OCI-LY7 (cell line): ENCODE measurements at places on chromosomes 3 and 15. TPM values are rescaled to one million over a fixed set of nuclear protein-coding genes. Genes with fewer than 3 reads are reported as not detected.
A peak's percentile ranks its signal among the peaks of the same experiment; 100 is the strongest.

DNA sequence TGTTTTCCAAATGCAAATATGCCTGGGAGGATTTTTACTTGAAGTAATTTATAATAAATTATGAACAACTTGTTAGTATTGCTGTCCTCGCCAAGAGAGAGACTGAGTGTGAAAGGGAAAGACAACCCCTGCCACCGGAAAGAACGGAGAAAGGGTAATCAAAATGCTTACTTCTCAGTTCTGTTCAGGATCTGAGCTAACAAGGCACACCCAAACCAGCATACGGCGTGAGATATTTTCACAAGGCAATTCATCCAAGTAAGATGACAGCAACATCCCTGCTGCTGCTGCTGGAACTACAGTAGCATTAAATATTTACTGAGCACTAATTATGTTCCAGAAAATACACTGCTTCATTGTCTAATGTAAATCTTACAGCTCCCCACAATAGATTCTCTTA is 96.1 kb downstream of the KBTBD8 start:
- DNase-seq, result no peak

DNA sequence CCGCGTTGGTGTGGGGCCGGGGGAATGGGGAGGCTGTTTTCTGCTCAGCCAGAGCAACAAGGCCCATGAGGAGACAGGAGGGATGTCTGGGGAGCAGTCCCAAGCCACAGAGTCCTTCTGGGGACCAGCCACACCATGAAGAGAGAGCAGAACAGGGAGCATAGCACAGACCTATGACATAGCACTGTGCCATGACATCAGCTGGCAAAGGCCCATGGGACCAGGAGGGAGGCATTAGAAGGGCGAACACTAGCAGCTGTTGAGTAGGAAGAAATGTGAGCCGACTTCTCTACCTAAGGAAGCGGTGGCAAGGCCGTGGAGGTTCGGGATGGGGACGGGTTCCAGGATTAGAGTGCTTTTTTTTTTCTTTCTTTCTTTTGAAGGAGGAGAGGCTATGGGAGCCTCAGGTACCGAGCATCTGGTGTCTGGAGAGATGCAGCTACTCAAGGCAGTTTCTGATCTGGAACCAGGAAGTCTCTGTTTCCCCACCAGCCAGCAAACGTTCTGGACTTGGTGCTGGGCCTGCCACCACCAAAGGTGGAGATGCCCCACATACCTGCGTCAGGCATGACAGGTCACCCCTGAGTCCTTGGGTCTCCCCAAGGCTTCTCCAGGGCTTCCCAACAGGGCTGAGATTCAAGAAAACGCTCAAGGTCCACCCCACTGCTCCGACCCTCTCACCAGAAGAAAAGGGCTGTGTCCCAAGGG is 77.3 kb upstream of the CGNL1 start:
- no peak for DNase-seq

GRCh38 chr3:111315930-111316587 is 225.9 kb upstream of the CD96 start:
- DNase-seq, result no peak

GRCh38 chr3:44451441-44451840 is 26.0 kb downstream of the ZNF445 start:
- no peak for DNase-seq

ADAMTS17 gene
- not detected in 2 replicates for total RNA-seq

DNA sequence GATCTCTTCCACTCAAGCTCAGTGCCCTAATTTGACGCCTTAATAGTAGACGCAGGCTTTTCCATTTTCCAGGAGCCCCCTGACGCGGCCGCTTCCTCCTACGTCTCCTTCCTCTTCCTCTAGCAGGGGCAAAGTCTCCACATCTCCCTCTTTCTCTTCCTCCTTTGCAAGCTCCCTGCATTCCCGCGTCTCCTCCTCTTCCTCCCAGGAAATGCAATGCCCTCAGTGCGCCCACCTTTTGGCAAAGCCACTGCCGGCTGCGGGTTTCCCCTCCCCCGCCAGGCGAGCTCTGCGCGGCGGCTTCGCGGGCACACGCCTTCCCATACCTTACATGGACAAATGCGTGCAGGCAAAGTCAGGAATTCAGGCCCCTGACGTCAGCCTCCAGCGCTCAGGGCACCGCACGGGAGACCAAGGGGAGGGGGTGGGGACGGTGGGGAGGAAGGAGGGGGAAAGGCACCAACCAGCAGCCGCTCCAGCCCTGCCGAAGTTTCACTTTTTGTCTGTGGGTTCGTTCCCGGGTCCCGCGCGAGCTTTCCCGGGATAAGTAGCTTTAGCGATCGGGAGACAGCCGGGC is 432 bp upstream of the LPP start:
- peak; percentile 37 for DNase-seq

GFM1 gene
- 40.4 and 53.7 TPM in 2 replicates for total RNA-seq

CACNA2D2 gene
- 0.21 and 0.28 TPM in 2 replicates for total RNA-seq

DNA sequence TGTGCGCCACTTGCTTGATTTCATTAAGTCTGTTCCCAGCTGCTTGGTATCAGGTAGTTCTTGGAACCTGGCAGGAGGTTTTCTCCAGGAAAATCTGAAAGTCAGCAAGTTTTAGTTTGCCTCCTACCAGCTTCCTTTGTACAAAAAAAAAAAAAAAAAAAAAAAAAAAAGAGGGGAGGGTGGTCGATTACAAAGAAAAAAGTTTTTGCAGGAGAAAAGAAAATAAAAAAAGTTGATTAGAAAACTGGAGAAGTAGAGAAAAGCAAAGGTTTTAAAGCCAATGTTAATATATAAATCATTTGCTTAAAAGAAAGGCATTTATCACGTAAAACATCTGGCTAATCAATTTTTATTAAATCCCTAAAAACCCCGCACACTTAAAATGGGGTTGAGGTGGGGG is 5.9 kb downstream of the EPHA3 start:
- no peak for DNase-seq

- DNase-seq, result no peak
Observed at GRCh38 chr15:73747847-73748590, 5.1 kb downstream of the INSYN1 start.

GRCh38 chr15:76576523-76577279 is 240.1 kb downstream of the ISL2 start:
- no peak for DNase-seq

EPHB1 gene
- 1.3 and 1.9 TPM in 2 replicates for total RNA-seq

FOXB1 gene
- not detected in 2 replicates for total RNA-seq

DNA sequence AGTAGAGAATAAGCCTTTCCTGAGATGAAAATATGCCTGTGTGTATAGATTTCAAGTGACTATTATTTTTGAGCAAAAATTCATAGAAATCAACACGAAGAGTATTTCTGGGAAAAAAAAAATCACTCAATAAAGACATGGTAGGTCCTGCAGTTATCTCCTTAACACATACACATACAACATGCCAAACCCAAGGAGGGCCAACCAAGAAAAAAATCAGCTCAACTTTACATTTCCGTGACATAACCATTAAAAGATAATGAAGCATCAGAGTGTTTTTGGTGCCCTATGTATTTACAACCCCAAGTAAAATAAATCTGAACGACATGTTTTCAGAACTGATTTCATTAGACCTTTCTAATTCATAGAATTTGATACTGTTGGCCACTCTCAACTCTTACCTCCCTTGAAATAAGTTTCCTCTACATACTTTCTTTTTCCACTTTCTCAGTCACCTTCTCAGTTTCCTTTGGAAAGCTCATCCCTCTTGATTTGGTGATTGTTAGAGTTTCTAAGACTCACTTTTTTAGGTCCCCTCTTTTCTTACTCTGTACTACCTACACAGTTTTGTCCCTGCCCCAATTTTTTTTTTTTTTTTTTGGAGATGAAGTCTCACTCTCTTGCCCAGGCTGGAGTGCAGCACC is 162.3 kb downstream of the TBL1XR1 start:
- no peak for DNase-seq

DNA sequence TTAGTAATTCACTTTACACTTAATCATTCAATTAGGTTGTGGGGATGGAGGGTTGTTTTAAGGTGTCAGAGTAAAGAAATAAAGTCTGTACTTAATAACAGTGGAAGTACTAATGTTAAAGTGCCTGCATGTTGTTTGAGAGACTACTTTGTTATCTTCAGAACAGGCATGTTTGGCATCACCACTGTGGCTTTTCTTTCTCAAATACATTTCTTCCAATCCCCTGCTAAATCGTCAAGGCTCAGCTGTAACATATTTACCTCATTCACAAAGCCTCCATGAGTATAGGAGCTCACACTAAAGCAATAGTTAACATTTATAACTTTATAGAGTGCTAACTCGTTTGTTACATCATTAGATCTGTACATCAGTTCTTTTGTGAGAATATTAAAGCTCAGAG is 2.6 kb downstream of the TIMMDC1 start:
- DNase-seq, result no peak

DNA sequence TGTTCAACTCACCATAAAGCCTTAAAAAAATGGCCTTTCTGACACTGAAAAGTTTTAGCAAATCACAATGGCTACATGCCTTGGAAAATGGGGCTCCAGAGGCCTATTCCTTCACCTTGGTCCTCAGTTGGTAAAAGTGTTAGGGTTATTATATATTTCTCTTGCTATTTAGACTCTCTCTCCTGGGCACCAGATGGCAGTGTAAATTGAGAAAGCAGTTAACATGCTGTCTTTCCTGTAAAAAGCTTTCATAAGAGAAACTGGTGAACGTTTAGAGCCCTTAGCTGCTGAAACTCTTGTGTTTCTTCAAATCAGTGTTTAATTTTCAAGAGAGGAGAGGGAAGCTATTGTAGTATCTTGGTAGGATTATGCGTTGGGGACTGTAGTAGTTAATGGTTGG is 89.9 kb downstream of the LRTM1 start:
- peak; percentile 10 for DNase-seq

GRCh38 chr3:126197343-126197742 is 17.0 kb upstream of the ALDH1L1 start:
- DNase-seq, result no peak

INKA1 gene
- 7.6 and 7.9 TPM in 2 replicates for total RNA-seq
